Activated CD4-positive, alpha-beta T cell treated with anti-CD3 and anti-CD28 coated beads, Interleukin-2, amount 50 U/mL, for 48 hours (primary cell): ENCODE measurements at places on chromosomes 16 and 17.

GRCh38 chr16:75024594-75024993 lies 25.8 kb downstream of the ZNRF1 start:
- DNase-seq = no peak

GRCh38 chr17:58757162-58757613 lies 1.5 kb downstream of the PPM1E start:
- DNase-seq = no peak

DNA sequence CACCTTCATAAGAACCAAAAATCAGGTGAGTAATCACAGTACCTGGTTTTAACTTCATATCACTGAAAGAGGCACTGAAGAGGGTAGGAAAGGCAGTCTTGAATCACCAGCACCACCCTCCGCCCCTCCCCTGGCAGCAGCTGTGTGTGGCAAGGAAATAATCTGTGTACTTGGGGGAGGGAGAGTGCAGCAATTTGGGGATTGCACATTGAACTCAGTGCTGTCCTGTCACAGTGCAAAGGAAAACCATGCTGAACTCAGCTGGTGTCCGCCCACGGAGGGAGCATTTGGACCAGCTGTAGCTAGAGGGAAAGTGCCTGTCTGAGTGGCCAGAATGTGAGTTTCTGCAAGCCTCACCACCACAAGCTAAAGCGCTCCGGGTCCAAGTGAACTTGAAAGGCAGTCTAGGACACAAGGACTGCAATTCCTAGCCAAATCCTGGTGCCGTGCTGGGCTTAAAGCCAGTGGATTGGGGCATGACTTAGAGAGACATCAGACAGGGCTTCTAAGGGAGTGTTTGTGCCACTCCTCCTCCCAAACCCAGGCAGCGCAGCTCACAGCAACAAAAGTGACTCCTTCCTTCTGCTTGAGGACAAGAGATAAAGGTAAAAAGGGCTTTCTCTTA lies 39.7 kb upstream of the ALDH3A1 start:
- peak; percentile 14 for DNase-seq

DNA sequence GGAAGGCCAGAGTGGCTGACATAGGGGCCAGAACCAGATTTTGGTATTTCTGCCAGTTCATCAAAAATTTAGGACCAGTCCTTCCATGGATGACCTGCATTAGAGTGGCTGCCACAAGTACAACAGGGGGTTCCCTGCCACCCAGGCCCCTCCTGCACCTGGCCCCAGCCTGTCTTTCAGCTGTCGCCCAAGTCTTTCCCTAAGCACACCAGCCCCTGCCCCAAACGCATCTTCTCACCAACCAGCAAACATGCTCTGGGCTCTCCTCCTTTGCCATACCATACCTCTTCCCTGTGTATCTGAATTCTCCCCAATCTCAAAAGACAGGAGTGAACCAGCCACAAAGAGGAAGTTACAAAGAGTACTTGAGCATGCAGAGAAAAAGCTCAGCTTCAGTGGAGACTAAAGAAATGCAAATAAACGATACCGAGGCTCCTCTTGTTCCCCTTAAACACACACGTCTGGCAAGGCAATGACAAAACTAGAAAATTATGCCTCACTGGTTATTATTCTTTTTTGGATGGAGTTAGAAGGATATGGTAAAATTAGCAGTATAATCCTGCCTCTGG lies 130.6 kb downstream of the DYNLRB2 start:
- no peak for DNase-seq

GRCh38 chr17:19714542-19715411 lies 1.6 kb downstream of the SLC47A2 start:
- no peak for DNase-seq

- no peak for DNase-seq
These were observed 3.4 kb downstream of the RAPGEFL1 start for GRCh38 chr17:40180694-40181093.

DNA sequence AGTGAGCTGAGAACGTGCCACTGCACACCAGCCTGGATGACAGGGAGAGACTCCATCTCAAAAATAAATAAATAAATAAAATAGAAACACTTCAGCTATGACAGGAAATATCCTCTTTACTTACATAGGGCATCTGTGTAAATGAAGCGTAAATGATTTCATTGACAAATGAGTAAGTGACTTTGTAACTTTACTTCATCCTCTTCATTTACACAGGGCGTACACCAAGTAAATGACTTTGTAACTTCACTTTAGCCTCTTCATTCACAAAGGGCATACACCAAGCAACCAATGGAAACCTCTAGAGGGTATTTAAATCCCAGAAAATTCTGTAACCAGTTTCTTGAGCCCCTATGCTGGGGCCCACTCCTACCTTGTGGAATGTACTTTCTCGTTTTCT lies 16.2 kb upstream of the KLHDC4 start:
- no peak for DNase-seq

- no peak for DNase-seq
These were observed 5.5 kb upstream of the ASGR1 start for GRCh38 chr17:7184647-7185046.

DNA sequence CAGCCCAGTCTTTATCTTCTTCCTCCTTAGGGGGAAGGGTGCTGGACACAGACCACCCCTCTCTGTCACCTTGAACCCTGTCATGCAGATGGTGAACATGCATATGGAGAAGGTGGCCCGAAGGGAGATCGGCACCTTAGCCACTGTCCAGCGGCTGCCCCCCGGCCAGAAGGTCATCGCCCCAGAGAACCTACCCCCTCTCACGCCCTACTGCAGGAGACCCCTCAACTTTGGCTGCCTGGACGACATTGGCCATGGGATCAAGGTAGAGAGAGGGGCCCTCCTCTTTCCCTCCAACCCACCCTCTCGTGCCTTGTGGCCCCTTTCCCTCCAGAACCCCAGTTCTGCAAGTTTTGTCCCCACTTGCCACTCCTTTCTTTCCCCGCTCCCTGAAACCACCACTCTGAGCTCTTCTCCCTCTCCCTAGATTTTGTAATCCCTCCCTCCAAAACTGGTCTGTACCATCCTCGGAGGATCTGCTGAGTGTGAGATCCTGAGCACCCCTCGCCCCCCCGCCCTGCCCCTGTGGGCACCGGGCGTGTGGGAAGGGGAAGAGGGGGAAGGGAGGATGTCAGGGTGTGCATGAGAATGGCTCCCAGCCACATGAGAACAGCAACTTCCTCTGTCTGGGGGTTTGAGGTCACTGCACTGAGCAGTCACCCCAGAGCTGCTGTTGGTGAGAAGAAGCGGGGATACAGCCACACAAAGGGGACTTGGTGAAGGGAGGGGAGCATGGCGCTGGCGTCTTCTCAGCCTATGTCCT lies 7.3 kb downstream of the ABI3 start:
- DNase-seq = peak; percentile 54

GRCh38 chr16:4338125-4338582 lies 13.0 kb downstream of the PAM16 start:
- DNase-seq = no peak

- DNase-seq = no peak
These were observed 2.1 kb downstream of the TRAF7 start for GRCh38 chr16:2157480-2158261.

DNA sequence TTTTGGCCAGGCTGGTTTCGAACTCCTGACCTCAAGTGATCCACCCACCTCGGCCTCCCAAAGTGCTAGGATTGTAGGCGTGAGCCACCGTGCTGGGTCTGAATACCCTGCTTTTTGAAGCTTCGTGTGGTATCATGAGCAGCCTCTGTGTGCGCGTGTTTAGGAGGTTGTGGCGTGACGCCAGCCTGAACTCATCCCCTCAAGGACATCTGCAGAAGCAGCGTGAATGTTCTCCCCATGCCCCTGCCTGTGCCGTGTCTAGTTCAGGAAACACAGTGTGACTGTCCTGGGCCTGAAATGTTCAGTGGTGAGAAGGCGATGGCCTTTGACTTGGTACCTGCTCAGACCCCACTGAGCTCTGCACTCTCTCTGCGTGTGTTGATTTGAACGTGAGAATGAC lies 35.6 kb downstream of the RNF213 start:
- no peak for DNase-seq

DNA sequence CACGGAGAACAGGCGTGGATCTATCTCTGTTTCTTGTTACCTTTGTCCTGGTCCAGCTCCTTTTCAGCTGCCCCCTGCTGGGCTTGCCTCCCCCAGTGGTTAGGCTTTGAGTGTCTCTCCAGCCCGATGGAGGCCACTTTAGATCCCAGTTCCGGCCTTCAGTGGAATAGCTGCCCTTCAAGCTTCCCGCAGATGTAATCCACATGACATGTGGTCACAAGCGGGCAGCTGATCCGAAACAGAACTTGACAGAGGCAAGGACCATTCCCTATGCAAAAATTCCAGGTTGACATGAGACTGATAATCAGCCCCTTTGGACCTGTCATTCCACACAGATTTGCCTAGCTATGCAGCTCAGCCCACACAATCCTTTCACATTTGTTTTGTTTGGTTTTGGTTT lies 40.6 kb upstream of the AQP8 start:
- no peak for DNase-seq

- DNase-seq = no peak
These were observed 498 bp downstream of the PKMYT1 start for GRCh38 chr16:2979669-2980226.

DNA sequence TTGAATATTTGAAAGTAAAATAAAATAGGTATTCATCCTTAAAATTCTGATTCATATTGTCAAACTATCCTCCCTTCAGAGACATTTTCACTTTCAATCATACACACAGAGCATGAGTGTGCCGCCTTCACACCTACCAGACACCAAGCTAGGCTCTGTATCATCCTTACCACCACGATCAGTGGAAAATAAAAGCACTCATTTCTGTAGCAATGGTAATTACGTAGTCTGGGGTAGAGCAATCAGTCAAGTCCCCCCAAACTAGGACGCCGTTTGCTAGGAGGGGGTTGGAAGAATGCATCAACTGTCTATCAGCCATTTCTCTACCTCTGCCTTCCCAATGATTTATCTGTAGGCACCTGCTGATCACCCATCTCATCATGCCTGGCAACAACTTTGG lies 84.6 kb upstream of the GRIN2A start:
- DNase-seq = peak; percentile 49

DNA sequence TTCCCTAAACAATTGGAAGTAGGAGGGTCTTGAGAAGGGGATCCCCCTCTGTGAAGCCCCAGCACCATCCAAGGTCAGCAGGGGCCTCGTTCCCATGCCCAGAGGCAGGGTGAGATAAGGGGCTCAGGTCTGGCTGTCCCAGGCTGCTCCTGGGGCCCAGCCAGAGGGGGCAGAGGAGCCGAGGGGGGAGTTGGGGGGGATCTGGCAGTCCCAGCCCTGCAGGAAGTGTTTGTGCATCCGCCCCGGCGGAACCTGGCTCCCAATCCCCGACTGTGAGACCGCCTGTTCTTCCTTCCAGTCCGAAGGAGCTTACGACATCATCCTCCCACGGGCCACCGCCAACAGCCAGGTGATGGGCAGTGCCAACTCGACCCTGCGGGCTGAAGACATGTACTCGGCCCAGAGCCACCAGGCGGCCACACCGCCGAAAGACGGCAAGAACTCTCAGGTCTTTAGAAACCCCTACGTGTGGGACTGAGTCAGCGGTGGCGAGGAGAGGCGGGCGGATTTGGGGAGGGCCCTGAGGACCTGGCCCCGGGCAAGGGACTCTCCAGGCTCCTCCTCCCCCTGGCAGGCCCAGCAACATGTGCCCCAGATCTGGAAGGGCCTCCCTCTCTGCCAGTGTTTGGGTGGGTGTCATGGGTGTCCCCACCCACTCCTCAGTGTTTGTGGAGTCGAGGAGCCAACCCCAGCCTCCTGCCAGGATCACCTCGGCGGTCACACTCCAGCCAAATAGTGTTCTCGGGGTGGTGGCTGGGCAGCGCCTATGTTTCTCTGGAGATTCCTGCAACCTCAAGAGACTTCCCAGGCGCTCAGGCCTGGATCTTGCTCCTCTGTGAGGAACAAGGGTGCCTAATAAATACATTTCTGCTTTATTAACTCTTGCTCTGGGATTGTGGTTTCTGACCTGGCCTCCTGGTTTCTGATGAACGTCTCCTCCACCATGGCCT lies 14.9 kb downstream of the GPRC5C start:
- peak; percentile 38 for DNase-seq

GRCh38 chr16:86563469-86564345 lies 2.9 kb upstream of the FOXC2 start:
- peak; percentile 91 for DNase-seq

GRCh38 chr16:65950211-65950610 lies 416.3 kb upstream of the CDH5 start:
- DNase-seq = no peak

DNA sequence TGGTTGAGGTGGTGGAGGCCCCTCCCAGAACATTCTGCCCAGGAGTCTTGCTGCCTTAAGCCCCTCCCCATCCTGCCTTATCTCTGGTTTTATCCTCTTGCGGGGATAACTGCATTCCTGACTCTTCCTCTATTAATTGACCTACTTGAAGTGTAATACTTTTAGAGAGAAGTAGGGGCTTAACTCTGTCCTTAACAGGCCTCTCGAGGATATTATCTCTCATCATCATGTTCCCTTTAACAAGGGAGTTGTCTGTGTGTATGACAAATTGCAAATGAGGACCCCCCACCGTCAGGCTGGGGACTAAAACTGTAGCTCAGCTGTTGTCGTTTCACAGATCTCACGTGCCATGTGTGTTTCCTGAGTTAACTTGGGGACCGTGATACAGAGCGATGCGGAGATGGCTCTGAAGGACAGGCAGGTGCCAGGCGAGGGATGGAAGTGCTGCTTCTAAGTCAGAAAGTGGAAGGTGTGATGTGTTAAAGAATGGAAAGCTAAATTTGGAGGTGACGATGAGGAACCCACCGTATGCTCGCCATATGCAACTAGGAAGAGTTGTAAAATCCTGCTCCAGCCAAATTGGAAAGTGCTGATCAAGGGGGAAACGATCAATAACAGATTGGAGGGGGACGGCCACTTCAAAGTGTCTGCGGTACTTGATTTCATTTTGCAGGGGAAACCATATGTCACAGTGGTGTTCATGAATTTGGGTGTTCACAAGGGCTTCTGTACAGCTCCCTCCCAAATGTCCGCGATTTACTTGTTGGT lies 106.3 kb downstream of the RPTOR start:
- no peak for DNase-seq

GRCh38 chr17:54771409-54771915 lies 129.2 kb upstream of the TOM1L1 start:
- DNase-seq = no peak

GRCh38 chr17:48506246-48506645 lies 24.6 kb downstream of the HOXB1 start:
- no peak for DNase-seq

DNA sequence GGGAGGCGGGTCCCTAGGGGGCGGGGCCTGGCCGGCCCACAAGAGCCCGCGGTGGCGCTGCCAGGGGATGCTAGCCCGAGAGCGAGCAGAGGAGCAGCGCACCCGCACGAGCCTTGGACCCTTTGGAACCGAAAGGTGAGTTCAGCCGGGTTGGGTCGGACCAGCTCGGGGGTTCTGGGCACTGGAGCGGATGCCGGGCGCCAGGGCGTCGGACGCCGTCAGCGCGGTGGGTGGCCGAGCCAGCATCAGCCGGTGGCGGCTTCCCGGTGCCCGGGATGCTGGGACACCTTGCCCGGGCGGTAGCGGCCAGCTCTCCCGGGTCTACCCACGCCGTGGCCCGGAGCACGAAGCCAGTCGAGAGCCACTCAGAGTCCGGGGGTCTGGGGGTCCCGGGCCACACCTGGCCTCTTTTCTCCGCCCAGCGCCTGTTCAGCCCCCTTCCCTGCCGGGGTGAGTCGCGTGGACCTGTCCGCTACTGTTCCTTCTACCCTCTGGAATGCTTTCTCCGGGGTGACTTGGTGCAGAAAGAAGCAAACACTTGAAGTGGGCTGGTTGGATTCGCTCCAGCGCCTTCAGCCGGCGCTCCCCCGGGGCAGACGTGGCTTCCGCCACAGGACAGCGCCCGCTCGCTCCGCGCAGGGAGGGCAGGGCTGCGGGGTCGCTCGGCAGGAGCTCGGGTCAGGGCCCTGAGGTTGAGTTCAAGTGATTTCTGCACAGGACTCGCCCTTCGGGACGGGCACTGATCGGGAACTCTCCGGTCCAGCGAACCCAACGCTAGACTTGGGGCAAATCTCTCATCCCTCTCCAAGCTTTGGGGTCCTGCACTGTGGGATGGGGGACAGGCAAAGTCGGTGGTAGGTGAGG lies at the start of gene SCNN1G:
SCNN1G (plus strand) TSS at position 67 of the 864 bp plus-strand sequence. CDS start 3,527 bp downstream, outside the sequence.
- DNase-seq = no peak
